Activated CD8-positive, alpha-beta memory T cell treated with anti-CD3 and anti-CD28 coated beads for 1 hour (primary cell): ENCODE measurements at places on chromosomes 3 and 15.
A peak's percentile ranks its signal among the peaks of the same experiment; 100 is the strongest.

DNA sequence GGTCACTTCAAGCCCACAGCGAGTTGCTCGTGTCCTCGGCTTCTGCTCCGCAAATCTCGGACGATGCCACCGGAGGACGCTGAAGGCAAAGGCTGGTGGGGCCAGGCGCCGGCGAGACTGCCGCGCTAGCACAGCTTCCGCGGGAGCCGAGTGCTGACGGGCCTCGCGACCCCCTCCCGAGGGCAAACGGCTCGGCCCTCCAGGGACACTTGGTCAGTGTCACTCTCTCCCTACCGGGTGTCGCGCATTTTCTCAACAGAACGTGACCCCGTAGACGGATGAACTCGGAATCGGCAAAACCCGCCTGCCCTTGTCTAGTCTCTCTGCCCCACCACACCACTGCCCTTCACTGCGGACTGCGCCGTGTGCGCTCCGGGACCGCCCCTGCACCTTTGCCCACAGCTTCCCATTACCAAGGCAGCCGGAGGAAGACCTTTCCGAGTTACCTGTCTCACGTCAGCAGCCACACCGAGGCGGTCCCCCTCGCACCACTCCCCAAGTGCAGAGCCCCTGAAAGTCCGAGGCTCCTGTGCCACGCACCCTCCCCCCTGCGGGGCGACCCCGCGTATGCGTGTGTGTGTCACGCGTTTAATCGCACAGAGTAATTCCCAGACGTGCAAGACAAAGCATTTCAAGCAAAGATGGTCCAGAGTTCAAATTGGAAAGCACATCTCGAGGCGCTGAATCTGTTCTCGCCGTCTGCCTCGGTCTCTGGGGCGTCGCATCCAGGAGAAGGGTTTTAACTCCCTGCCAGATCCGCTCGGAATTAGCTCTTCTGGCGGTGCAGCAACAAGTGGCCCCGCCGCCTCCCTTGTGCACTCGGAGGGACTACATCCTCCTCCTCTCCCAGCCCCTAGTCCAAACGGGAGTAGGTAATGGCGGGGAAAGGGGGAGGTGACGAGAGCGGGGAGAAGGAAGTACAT lies 245.0 kb upstream of the TOPAZ1 start:
- DNase-seq: no peak

DNA sequence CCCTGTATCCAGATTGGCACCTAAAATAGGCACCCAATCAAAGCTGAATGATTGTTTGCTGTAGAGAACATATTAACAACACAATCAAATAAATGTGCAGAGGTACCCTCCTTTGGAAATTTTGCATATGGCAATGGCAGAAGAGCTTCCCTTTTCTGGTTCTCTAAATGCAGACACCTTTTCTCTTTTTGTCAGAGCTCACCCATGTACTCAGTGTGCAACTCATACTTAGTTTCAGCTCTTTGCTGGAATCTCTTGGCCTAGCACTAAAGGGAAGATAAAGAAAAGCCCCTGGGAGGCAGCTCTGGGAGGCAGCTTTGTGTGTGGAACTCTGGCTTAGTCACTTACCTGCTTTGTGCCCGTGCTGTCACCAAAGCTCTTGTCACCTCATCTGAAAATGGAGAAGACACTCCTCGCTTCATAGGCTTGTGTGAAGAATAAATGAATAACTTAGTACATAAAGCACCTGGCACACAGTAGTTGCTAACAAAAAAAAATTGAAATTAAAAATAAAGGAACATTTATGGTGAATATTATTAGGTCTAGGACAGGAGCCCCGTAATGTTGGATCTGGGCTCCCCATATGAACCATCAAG lies 28.8 kb downstream of the ST6GAL1 start:
- DNase-seq: no peak

DNA sequence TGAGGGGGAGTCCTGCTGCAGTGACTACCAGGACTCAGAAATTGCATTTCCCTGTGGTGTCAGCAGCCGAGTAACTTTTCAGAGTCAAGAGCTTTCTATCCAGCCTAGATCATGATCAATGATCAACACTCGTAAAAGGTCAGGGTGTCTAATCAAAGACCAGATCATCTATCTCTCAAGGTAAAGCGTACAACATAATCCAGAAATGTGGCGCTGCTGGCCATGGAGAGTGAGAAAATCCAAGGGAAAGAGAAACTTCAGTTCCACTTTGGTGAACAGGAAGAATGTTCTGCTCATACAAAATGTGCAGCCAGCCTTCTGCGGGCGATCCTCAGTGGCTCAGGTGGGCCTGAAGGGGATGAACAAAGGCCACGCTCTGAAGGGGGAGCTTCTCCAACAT lies 1005.8 kb upstream of the NR2F2 start:
- no peak for DNase-seq

- DNase-seq: no peak
These were observed 20.0 kb downstream of the BOC start for GRCh38 chr3:113231391-113231790.

GRCh38 chr3:185680231-185680630 lies 94.1 kb downstream of the SENP2 start:
- DNase-seq: no peak

- DNase-seq: no peak
These were observed 220.5 kb downstream of the OPA1 start for GRCh38 chr3:193813501-193813830.

DNA sequence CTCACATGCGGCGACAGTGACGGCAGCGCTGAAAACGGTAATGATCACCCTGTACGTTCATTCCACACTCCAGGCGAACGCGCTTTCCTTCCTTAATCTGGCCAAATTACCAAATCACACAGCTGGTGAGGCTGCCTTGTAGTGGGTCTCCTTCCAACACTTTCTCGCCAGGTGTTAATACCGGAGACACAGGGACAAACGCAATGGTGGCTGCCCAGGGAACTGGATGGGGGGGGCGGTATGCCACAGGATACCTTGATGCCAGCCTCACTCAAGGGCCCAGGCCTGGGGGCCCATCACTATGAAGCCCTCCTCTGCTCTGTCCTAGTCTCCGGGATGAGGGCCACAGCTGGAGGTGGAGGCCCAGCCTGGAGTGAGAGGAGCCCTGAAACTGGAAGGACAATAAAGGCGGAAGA lies 1.4 kb upstream of the CAMK2N2 start:
- DNase-seq: no peak

- DNase-seq: no peak
These were observed 349.4 kb upstream of the DCBLD2 start for GRCh38 chr3:99250821-99251355.

- no peak for DNase-seq
These were observed 29.9 kb upstream of the RGMA start for GRCh38 chr15:93118904-93119303.

- no peak for DNase-seq
These were observed 68.1 kb downstream of the NOX5 start for GRCh38 chr15:69082554-69082953.

- DNase-seq: no peak
These were observed 91.2 kb downstream of the AQP9 start for GRCh38 chr15:58229297-58229768.

- DNase-seq: no peak
These were observed 512 bp downstream of the LARP6 start for GRCh38 chr15:70853318-70853972.

- DNase-seq: peak; percentile 3
These were observed 461 bp downstream of the PCYT1A start for GRCh38 chr3:196287090-196287439.

DNA sequence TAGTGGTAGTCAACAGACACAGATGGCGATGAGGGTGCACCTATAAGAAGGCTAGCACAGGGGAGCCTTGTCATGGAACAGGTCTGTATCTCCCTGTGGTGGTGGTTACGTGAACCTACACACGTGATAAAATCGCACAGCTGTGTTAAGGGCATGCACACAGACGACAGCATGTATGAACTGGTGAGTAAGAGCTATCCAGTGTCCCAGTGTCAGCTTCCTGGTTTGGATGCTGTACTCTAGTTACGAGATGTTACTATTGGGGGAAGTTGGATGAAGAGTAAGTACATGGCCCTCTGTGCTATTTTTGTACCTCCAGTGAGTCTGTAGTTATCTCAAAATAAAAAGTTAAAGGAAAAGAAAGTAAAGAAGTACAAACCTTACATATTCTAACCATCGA lies 38.2 kb downstream of the MTMR10 start:
- DNase-seq: no peak

DNA sequence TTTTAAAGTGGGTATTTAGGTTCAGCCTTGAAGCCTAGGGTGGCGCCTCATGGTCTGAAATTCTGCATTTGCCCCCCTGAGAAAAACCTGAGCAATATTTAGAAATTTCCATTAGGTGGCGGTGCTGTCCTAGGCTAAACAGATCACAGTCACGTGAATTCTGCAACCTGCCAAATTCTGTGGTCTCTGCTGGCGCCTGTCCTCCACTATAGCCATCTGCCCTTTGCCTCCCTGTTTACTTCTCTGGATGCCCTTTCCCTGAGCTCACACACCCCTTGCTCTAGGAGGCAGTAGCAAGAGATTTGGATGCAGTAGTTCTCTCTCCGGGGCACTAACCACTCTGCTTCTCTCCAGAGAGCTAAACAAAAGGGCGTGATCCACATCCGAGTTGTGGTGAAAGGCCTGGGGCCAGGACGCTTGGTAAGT lies 9.1 kb downstream of the MRPS11 start:
- no peak for DNase-seq

- no peak for DNase-seq
These were observed 24.4 kb downstream of the XXYLT1 start for GRCh38 chr3:195246581-195246995.

DNA sequence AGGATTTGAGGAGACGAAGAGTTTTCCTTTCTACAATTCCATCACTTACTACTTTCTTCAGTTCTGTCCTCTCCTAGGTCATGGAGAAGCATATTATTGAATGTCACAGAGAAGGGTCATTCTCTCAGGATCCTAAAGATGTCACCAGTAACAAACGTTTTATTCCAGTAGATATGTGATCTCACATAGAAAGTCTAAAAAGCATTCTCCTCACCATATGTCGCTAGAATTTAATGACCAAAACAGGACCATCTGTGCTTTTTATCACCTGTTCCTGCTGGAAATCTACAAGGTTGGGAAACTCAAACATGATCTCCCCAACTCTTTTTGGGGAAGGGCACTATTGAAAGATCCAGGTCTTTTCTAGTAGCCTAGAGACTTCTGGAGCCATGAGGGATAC lies 24.0 kb upstream of the FRMD5 start:
- DNase-seq: no peak

- no peak for DNase-seq
These were observed 214.1 kb upstream of the NANOGP8 start for GRCh38 chr15:35299059-35299735.

DNA sequence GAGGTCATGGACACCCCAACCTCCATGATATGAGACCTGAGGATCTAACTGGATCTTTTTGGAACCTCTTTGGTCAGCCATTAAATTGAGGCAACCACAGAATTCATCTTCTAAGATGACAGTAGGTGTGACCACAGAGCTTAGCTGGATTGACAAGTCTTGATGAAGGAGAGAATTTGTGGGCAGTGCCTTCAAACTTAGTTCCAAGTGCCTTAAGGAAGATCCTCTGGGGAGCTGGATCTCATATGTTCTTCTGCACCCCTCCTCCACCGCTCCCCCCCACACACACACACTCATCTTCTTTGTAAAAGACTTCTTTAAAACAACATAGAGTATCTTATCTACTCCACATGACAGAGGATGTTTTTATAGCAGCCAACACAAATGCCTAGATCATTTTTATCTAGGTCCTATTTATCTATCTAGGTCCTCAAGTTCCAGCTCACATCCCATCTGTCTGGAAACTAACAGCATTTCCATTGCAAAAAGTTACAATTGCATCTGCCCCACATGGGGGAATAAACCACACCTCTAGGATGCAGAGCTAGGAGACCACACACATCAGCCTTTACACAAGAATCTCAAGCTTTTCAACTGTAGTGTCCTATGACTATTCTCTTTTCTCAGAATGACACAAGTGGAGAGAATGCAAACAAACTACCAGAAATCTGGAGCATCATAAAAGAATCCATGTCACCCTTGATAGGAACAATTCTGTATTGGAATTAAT lies 37.4 kb downstream of the WWTR1 start:
- no peak for DNase-seq

- DNase-seq: no peak
These were observed 31.3 kb downstream of the GPR176 start for GRCh38 chr15:39888809-39889208.

GRCh38 chr3:170572665-170573253 lies 13.1 kb downstream of the SLC7A14 start:
- DNase-seq: no peak

- DNase-seq: no peak
These were observed 127.0 kb downstream of the TFDP2 start for GRCh38 chr3:142022381-142022780.

- DNase-seq: no peak
These were observed 102.1 kb downstream of the FBXL22 start for GRCh38 chr15:63699101-63699785.

DNA sequence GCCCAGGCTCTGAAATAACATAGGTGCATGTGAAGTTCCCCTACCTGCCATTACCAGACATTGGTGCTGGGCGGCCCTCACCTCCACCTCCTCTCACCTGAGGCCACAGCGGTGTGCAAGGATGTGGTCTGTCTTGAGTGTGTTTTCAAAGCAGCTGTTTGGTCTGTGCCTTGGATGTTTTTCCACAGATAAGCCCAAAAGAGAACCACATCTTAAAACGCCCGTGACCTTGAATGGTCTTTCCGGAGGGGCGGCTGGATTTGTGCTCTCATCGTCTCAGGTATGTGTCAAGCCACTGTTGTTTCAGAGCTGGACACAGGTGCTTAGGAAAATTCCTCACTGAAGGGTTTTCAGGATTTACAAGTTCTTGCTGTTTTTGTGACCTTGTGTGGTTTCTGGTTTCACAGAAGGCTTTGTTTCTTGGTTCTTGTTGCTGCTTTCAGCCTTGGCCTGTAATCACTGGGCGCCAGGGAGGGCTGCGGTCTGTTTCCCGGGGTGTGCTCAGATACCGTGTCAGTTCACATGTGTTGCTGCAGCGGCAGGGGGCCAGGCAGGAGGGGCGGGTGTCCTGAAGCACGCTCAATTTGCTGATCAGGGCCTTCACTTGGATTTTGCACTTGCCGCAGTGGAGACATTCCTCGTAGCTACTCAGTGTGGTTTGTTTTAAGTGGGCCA lies 128.4 kb downstream of the IGF1R start:
- DNase-seq: no peak

DNA sequence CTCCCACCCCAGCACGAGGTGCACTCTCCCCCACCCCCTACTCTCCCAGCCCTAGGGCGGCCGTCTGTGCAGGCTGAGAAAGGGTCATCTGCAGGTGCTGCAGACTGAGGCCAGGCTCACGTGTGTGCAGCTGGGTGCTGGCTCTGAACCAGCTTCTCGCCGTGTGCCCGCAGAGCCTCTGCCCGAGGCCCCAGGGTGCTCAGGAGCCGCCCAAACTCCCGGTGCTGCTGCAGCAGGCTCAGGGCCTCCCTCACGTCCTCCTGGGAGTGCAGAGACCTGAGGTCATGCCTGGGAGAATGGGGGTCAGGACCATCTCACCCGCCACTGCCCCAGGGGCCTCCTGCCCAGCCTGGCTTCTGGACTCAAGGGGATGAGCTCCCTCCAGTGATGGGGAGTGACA lies 17.2 kb downstream of the SPTBN5 start:
- DNase-seq: no peak

GRCh38 chr15:63582179-63582578 lies 15.0 kb upstream of the FBXL22 start:
- no peak for DNase-seq

GRCh38 chr3:99772171-99772570 lies 45.5 kb upstream of the CMSS1 start:
- DNase-seq: no peak
